ENCODE measurements at places on chromosomes 5 and 9.

GRCh38 chr5:109145139-109145538 is 264.6 kb downstream of the PJA2 start:
- no peak for DNase-seq

- DNase-seq, result no peak
These were observed 1145.4 kb upstream of the NUDT12 start for GRCh38 chr5:104708027-104708426.

- no peak for DNase-seq
These were observed 327.2 kb upstream of the MSX2 start for GRCh38 chr5:174397206-174397605.

- DNase-seq, result no peak
These were observed 42.7 kb downstream of the SECISBP2 start for GRCh38 chr9:89361031-89361430.

GRCh38 chr9:5879419-5880181 is 11.1 kb upstream of the MLANA start:
- peak; percentile 78 for DNase-seq

DNA sequence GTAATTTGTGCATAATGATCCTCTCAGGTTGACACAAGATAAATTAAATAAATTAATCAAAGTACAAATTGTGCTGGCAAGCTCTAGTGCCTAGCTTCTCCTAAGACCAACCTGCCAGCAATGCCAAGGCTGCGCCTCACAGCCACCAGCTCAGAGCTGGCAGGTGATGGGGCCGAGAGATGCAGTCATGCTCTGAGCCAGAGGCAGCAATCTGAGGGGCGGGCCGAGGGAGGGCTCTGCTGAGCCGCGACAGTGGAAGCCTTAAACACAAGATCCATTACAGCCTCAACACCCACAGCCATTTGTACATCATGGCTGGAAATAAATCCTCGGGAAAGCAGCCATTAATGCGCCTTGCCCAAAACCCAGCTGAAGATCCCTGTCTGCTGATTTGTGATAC is 20.3 kb downstream of the MED27 start:
- no peak for DNase-seq

GRCh38 chr5:108090946-108091345 is 291.0 kb downstream of the FBXL17 start:
- DNase-seq, result no peak

DNA sequence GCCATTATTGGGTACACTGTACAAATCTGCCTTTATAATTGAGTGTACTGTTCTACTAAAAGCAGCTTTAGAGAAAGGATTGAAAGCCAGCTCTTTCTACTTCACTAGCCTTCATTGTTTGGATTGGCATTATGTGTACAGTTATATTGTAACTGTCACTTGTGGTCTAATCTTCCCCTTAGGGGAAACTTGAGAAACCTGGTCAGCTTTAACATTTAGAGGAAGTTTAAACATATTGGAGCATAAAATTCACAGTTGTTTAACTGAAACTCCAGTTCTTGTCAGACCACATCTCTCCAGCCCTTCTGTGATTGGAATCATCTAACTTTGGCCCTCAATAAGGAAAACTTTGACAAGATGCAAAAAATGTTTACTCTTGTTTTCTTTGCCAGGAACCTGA is 24.6 kb downstream of the PIK3R1 start:
- no peak for DNase-seq

DNA sequence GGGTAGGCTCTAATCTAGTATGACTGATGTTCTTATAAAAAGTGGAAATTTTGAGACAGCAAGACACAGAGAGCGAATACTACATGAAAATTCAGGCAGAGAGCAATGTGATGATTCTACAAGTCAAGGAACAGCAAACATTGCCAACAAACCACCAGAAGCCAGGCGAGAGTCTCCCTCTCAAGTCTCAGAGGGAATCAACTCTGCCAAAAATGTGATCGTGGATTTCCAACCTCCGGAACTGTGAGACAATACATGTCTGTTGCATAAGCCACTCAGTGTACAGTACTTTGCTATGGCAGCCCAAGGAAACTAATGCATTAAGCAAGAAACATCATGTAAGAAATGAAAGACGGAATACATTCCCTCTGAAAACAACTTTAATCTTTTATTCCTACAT is 52.1 kb upstream of the CCNG1 start:
- no peak for DNase-seq

- DNase-seq, result no peak
These were observed 6.7 kb upstream of the ALDOB start for GRCh38 chr9:101442318-101442717.

DNA sequence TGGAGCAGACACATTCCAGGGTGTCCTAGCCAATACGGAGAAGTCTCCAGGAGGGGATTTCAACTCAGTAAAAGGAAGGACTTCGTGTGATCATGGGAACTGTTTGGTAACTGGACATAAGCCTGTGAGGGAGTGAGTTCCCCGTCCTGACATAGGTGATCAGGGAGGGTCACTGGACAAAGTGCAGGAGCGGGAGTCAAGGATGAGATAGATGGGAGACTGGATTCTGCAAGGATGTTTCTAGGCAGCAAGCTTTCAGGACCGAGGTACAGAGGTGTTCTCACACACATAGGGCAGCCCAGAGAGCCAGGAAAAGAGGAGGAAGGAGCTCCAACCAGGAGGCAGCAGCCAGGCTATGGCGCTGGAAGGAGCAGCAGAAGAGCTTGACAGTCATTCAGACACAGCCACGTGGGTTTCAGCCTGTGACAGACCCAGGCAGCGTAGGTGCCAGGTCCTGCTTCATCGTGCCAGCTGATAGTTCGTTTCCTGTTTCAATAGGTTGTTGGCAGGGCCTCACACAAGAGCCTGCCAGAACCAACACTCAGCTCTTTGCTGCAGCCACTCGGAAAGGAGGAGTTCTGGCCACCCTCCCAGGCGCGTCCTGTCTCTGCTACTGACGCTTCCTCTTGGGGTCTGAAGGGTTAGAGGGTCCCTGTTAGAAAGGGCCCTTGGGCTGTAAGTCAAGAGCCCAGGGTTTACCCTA is 84.1 kb downstream of the AMBP start:
- DNase-seq, result no peak

GRCh38 chr5:180821538-180821937 is 18.9 kb upstream of the MGAT1 start:
- DNase-seq, result no peak

GRCh38 chr9:79360387-79361347 is 211.1 kb upstream of the TLE4 start:
- no peak for DNase-seq

GRCh38 chr5:55429613-55430253 is 105.0 kb downstream of the PLPP1 start:
- DNase-seq, result no peak

DNA sequence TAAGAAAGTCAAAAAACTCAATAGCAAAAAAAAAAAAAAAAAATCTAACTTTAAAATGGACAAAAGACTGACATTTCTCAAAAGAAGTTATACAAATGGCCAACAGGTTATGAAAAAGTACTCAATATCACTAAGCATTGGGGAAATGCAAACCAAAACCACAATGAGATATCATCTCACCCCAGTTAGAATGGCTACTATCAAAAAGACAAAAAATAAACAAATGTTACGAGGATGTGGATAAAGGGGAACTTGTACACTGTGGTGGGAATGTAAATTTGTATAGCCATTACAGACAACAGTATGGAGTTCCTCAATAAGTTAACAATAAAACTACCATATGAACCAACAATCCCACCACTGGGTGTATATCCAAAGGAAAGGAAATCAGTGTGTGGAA is 37.2 kb downstream of the ENC1 start:
- no peak for DNase-seq

DNA sequence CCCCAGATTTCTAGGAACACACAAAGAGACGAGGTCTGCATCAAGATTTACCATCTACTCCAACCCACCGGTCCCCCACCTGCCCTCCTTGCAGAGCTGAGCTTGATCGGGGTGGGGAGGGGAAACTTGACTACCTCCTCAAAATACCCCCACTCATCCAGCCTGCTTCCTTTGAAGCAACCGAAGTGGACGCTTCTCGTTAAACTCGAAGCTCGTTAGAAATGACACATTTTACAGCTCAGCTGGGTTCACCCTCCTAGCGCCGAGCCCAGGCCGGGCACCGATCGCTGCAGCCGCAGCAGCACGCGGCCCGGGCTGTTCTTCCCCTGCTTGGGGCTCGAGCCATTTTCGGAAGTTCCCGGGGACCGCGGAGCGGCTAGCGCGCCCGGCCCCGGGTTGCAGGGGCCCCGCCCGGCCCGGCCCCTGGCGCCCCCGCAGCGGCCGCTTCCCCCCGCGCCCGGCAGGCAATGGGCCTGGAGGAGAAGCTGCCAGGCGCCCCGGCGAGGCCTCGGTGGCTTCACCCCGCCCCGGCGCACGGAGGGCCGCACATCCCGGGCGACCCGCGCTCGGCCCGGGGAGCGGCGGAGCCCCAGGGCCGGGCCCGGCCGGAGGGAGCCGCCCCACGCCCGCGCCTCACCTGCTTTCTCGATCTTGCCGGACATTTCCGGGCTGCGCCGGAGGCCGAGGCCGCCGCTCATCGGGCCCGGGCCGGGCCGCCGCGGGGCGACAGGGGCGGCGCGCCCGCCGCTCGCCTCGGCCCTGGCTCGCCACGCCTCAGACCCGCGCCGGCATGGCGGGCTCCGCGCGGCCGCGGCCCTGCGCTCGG is 530 bp downstream of the RAPGEF1 start:
- DNase-seq, result no peak

- no peak for DNase-seq
These were observed 23.0 kb upstream of the NR3C1 start for GRCh38 chr5:143426437-143426991.
